ENCODE measurements at places on chromosomes 6 and 20.
A peak's percentile ranks its signal among the peaks of the same experiment; 100 is the strongest.

GRCh38 chr20:9663423-9663822 lies 149.0 kb downstream of the LAMP5 start:
- DNase-seq: no peak

GRCh38 chr6:33915134-33915533 lies 111.3 kb upstream of the MLN start:
- no peak for DNase-seq

GRCh38 chr20:36493051-36493800 lies 48.1 kb upstream of the MYL9 start:
- peak; percentile 20 for DNase-seq

GRCh38 chr6:112005013-112005371 lies 48.9 kb upstream of the CCN6 start:
- no peak for DNase-seq

DNA sequence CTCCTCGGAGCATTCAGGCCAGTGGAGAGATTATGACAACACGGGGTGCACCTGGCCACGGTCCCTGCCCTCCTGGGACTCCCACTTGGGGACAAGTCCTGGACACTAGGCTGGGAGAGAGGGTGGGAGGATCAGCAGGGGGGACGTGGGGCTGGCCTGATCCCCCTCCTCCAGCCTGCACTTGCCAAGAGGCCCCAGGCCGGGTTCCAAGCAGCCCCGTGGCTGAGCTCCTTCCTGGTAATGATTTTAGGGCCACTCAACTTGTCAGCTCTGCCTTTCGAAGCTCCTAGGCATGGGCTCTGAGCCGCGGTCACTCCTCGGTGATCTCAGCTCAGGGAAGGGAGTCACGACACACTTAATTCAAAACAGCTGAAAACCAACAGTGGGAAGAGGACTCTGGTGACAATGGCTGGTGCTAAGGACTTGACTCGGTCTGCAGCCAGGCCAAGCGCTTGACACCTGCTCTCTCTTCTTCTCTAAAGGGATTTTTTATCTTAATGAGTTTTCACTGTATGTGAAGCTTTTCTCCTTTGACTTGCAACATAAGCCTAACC lies 161.7 kb downstream of the BMP7 start:
- no peak for DNase-seq

DNA sequence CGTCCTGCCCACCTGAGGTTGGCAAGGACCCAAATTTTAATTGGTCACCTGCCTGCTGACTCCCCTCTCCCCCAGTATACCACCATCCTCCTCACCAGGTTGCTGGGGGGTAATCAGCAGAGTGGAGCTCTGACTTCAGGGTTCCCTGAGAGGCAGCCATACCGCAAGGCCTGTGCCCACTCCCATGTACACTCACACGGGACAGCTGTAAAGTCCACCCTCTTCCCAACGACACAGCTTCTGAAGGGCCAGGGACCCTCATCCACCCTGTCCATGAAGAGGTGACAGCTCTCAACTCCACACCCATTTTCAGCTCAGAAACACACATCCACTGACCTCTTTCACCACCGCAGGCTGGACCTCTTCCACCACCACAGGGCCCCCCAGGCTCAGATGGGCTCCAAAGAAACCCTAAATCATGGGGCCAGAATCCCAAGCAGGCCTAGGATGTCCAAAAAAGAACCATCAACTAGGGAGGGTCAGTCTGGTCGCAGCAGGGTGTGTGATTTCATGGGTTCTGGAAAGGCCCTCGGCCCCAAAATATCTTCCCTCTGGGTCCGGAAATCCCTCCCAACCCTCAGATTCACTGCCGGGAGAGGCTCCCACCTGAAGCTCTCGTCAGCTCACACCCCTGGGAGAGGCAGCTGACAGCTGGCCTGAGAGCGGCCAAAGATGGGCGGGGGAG lies 30.0 kb downstream of the TFEB start:
- no peak for DNase-seq

DNA sequence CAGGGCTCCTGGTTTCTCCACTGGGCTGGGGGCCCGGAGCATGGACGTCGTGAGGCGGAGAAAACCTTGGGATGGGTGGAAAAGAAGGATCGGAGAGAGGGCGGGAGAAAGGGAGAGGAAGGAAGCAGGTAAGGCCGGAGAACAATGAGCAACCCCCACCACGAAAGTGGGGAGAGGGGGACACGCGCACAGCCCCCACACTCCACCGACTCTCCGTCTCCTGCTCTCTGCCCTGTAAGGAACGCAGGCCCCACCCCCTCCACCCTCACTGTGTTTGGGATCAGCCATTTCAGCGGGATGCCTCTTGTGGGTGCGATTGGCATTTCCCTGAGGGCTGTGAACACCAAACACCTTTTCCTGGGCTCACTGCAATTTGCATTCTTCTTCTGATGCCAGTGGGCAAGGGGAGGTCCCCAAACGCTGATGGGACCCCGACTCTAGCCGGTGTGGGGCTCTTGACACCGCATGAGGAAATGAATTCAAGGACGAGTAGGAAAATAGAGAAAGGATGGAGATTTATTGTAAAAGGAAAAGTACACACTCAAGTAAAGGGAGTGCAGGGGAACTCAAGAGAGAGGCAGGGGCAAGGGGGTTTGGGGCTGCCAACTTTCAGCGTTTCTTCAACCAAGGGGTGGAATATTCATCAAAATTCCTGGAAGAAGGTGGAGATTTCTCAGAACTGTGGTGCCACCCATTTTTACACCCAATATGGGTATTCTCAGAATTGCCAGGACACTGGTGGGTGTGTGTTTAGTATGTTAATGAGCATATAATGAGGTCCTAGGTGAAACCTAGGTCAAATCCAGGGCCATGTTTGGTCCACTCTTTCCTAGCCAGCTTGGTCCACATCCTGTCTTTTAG lies 13.1 kb upstream of the RAET1L start:
- no peak for DNase-seq

DNA sequence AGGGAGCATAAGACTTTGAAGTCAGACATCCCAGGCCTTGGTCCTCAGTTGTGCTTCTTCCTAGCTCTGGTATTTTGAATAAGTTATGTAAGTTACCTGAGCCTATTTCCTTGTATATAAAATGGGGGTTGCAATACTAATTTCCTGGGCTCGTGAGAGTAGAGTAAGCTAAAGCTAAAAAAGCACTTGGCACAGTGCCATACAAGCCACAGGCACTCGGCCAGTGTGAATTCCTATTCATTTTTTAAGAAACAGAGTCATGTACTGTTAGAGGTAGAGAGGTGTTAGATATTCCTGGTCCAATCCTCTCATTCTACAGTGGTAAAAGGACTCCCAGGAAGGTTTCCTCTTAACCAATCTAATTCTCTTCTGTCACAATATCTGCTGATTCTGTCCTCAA lies 79.6 kb upstream of the EPB41L1 start:
- no peak for DNase-seq

DNA sequence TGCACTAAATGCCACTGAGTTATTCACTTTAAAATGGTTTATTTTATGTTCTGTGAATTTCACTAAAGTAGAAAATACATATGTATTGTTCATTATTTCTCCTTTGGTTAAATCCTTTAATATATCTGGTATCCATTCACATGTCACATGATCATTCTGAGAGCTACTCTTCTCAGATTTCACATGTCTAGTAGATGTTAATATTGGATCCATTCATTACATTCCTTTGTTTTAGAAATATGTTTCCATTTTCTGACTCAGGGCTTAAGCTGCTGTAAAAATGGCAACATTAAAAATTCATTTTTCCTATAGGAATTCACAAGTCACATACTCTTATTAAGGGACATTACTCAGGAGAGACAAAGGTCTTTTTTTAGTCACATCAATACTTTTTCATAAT lies 205.4 kb downstream of the ZFAND3 start:
- no peak for DNase-seq

DNA sequence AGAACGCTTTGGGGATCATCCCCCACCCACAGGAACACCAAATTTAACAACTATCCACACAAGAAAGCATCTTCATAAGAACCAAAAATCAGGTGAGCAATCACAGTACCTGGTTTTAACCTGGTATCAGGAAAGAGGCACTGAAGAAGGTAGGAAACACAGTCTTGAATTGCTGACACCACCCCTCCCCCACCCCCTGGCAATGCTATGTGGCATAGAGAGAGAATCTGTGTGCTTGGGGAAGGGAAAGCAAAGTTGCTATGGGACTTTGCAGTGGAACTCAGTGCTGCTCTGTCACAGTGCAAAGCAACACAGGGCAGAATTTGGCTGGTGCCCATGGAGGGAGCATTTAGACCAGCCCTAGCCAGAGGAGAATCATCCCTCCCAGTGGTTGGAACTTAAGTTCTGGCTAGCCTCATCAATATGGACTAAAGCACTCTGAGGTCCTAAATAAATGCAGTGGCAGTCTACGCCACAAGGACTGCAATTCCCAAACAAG lies 565.5 kb downstream of the EPM2A start:
- DNase-seq: no peak

GRCh38 chr6:112717401-112717800 lies 370.3 kb downstream of the RFPL4B start:
- no peak for DNase-seq

- DNase-seq: no peak
Observed at GRCh38 chr6:134593887-134594286, 276.0 kb upstream of the SGK1 start.

GRCh38 chr6:56435754-56436153 lies 188.4 kb upstream of the COL21A1 start:
- DNase-seq: no peak

GRCh38 chr6:109693111-109693510 lies 2.0 kb downstream of the FIG4 start:
- no peak for DNase-seq

- no peak for DNase-seq
Observed at GRCh38 chr6:128168244-128168643, 267.4 kb upstream of the THEMIS start.

DNA sequence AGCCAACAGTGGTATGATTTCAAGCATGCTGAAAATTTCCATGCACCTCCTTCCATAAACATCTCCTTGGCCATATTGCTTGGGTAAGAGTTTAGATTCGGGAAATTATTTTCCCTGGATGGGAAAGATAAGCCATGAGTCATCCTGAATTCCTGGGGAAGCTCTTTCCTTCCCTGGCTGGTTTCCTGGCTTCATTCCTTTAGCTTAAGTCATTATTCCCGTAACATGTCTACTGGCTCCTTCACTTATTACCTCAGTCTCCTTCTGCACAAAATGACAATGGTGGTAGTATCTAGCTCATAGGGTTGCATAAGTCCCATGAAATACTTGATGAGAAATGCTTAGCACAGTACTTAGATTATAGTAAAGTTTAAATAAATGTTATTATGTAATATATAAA lies 27.6 kb downstream of the TINAG start:
- no peak for DNase-seq

- peak; percentile 4 for DNase-seq
Observed at GRCh38 chr20:51966296-51966971, 164.1 kb upstream of the SALL4 start.

- DNase-seq: peak; percentile 71
Observed at GRCh38 chr20:34824806-34825529, 483 bp downstream of the NCOA6 start.

DNA sequence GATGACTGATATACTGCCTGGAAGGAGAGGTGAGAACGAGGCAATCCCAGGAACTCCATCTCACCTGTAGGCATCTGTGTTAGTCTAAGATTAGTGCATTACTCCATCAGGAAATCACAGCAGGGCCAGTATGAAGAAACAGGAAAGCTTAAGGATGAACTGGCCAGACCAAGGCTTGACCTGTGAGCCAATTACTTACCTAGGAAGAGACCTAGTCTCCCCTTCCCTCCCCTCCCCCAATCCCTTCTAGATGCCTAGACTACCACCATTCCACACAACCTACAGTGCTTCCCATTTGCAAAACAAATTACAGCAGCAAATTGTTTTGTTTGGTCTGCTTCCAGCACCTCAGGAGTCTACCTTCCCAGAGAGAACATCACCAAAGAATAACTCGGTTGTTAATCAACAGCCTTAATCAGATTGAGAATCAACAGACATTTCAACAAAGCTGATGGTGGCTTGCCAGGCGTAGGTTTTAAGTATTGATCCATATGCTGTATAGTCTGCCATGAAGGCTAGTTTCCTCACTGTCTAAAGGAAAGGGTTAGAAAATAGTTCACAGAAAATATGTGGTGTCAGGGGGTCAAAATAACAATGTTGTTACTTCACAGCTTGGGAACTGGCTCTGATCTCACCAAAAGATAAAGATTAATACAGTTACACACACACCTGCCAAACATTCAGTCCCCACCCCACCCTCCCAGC lies 10.1 kb downstream of the PKHD1 start:
- no peak for DNase-seq

DNA sequence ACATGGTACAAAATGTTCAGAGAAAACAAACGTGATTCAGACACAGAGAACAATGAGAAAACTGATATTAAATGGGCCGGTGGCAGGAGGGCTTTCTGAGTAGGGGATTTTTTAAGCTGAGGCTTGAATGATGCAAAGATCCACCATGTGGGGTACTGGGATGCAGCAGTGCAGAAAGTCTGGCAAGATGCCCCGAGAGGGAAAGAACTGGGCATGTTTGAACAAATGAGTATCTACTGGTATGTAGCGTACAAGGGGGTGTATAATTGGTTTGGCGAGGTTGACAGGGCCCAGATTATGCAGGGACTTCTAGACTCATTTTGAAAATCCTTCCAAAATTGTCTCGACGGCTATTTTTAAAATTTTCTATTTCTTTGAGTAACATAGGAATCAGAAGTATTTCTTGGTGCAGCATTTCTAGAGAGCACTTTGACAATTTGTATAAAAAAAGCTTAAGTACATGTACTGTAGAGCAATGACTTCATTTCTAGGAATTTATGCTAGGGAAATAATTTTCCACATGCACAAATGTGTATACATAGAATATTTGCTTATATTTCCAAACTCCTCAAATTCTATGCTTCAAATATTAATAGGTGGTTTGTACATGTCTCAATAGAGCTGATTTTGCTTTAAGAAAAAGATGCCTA lies 119.6 kb upstream of the DOK5 start:
- DNase-seq: no peak
